ENCODE measurements at places on chromosomes 5 and 9.

DNA sequence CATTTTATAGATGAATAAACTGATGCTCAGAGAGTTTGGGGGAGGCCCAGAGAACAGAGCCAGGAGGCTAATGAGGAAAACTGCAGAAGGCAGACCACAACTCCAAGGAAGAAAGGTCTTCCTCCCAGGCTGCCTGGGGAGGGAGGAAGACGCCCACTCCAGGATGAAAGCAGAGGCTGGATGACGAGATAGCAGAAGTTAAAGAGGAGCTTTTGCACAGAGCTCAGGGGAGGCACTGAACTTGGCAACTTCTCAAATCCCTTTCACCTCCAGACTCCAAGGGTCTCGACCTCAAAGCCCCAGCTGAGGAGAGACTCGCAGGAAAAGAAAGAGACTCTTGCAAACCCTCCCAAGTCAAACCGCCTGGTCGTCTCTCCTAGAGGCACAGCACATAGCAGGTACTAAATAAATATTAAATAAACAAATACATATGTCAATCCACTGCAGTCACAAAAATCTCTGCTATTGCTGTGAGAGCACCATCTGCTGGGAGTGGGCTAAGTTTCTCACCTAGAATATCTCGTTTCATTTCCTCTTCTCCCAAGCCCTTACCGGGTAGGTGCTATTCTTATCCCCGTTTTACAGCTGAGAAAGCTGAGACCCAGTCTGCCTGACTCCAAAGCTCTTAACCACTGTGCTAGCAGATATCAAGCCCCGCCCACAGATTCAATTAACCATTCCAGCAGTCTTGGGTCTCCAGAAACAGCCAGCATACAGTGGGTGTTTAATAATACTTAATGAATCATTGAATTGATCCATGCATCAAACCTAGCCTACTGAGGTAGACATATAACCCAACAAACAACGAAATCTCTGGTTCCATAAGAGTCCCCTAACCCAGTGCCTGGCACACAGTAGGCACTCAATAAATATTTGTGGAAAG lies 97.8 kb upstream of the HAND1 start:
- no peak for DNase-seq

GRCh38 chr9:74496819-74497747 lies at the start of gene RORB:
RORB (plus strand) TSS chr9:74497335; CDS start chr9:74497977, 642 bp downstream.
- DNase-seq: peak; percentile 65

DNA sequence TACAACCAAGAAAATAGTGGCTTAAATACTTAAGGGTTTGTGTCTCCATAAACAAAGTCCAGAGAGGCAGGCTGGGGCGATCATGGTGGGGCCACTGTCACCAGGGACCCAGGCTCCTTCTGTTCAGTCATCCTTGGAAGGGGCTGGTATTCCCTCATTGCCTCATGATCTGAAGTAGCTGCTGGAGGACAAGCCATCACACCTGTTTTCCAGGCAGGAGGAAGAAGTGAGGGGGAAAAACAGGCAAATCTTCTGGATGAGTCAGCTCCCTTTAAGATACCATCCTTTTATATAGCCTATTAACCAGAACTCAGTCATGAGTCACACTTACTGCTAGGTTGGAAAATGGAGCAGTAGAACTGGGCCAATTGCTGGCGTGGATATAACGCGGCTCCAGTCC lies 92.3 kb downstream of the DAP start:
- DNase-seq: no peak

DNA sequence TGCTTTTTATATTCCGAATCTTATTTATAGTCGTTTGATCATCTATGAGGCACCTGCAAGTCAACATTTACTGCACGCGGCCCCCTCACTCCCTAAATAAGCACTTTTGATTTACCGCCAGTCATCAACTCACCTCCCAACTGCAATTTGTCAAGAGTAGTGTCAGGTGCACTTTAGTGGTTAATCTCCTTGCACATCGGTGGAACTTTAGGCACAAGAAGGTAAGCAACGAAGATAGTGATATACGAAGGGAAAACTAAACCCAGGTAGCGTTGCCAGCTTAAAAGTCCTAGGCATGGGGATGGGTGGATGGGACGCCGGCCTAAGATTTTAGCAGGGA lies 513 bp upstream of the RNF180 start:
- DNase-seq: no peak

DNA sequence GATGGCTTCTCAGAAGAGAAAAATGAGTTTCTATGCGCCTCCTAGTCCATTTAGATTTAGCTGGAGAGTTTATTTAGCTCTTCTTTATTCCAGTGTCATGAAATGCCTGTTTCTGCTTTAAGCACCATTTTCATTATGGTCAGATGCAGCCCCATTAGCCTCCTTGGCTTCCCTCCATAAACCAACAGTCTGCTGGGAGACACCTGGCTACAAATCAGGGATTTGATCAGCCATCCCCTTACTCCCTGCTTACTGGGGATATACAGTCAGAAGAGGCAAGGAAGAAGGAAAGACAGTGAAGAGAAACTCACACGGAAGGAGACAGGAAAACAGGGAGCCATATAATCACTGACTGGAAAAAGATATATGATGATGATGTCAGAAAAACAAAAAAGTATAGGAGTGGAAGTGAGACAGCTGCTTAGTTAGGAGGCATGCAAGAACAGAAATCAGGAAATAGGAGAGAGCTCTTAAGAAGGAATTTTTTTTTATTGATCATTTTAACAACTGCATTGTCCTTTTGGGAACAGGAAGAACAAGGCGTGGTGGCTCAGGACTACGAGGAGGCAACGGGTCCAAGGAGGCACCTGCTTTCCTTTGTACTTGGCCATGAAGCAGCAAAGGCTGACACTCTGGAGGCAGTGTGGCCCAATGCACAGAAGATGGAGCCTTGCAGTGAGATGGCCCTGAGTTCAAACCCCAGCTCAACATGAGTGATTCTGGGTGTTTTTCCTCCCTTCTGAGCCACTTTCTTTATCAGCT lies 56.1 kb downstream of the MED27 start:
- DNase-seq: no peak

DNA sequence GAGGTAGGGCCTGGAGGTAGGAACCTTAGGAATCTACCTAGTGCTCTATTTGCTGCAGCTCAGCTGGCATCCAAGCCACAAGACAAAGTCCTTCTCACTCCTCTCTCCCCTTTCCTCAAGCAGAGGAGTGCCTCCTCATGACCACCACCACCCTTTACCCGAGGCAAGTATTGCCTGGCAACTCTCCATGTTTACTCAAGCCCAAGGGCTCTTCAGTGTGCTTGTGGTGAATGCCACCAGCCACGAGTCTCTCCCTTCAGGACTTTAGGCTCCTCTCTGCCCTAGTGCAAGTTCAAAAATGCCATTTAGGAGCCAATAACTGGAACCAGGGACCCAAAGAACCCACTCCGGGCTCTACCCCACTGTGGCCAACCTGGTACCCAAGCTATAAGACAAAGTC lies 514.5 kb upstream of the RGMB start:
- DNase-seq: no peak

GRCh38 chr9:115240676-115241075 lies 122.7 kb upstream of the TNC start:
- DNase-seq: no peak

GRCh38 chr5:61313960-61314681 lies 17.9 kb upstream of the ZSWIM6 start:
- DNase-seq: no peak

DNA sequence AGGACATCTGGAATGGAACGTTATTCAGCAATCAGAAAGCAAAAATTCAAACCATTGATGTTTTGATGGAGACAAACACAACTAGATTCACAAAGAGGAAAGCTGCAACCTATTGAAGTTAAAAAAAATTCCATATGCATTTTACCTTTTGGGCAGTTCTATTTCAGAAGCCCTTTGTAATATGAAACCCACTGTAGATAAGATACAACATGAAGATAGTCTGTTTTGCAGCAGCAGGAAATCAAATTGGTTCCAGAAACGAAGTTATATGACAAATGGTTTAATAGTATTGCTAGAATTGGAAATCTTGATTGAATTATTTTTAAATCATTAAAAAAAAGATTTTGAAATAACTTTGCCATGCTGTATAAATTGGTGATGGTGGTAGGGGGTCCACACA lies 872 bp downstream of the LIX1 start:
- DNase-seq: no peak

GRCh38 chr5:158413122-158413680 lies 554.3 kb upstream of the CLINT1 start:
- no peak for DNase-seq

- DNase-seq: no peak
Observed at GRCh38 chr9:2120926-2121689, 106.0 kb downstream of the SMARCA2 start.

DNA sequence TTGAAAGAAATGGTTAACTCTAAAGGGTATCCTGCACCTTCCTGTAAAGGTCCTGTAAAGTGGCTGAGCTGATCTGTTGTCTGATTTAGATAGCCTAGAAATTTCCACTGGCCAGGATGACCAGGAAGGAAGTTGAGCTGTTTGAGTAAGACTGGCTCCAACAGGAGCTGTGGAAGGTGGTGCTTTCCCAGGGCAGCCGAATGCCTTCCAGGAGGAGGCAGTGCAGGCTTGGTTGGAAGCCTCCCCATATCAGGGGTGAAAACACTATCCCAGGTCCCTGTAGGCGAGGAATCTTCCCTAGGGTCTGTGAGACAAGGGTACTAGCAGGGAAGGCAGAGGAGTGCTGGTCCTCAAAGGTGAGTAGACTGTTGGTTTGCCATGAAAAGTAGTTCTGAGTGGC lies 98.4 kb downstream of the LIX1 start:
- no peak for DNase-seq

DNA sequence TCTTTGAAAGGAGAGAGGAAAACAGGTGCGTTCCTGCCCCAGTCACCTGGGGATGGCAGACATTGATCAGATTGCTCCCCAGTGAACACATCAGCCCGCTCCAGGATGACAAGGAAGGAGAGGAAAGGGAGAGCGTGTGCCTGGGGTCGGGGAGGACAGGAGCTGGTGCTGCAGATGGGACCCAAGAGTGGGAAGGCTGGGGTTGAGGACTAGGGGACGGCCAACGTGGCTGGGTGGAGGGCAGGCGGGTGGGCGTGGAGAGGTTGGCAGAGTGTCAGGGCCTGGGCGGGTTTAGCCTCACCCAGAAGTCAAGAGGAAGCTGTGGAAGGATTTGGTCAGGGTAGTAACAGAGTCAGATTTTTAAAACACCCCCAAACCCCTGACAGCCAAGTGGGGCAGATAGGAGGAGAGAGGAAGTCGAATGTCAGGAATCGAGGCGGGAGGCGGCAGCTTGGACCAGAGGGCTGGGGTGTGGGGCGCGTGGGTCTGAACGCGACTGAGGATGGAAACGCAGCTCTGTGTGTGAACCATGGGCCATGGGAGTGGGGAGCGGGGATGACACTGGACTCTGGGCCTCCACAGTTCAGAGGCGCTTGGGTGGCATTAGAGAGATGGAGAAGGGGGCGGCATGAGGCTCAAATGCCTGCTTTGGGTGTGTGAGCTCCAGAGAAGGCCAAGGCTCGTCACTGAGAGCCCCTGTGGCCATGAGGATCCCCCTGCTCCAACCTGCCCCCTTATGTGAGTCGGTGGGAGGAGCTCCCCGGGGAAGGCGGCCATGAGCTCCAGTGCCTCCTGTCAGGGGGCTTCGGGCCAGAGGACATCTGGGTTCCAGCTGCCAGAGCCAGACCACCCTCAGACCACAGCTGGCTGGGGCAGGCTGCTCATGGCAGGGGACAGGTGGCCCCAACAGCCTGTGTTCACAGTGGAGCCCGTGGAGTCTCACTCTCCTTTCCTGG lies 24.6 kb downstream of the LAMC3 start:
- no peak for DNase-seq

DNA sequence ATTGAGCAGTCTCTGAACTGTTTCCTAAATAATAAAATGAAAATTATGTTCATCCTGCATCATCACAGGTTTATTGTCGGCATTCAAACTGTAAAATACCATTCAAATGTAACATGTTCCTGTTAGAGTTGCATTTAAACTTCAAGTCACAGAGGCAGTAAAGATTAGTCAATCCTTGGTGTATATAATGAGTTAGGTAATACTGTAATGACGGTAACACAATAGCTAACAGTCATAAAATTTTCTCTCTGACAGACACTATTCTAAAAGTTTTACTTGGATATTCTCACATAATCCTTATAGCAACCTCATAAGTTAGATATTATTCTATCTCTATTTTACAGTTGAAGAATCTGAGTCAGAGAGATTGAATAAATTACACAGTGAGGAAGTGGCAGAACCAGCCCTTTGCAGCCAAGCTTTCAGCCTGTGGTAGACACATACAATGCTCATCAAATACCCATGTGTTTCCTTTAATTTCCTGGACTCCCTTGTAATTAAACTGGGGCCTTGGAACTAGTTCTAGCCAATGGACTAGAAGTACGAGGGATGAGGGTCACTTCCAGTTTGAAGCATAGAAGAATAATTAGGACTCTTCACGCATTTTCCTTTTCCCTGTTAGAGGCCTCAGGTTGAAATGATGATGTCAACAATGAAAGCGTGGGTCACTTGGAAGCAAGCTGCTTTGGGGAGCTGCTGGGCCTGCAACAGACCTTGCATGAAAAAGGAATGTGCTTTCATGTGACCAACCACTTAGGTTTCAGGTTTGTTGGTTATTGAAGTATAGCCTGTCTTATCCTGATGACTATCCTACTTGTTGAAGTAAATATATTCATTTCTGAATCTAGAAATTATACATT lies 12.3 kb upstream of the CAST start:
- no peak for DNase-seq

DNA sequence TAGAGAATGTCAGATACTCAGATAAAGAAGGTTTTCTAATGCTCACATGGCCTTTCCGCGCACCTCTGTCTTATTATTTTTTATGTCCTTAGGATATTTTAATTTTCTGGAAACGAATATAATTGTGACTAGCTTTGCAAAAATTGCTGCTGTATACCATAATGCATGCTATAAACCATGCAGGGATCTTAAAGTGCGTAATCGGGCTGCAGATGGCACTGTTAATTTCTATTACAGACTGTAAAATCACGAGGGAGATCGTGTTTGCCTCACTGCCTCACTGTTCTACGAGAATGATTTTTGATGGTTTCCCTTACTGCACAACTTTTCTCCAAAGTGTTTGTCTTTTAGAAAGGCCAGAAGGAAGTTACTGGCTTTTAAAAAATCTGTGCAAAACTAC lies 356.1 kb downstream of the TUSC1 start:
- DNase-seq: no peak

DNA sequence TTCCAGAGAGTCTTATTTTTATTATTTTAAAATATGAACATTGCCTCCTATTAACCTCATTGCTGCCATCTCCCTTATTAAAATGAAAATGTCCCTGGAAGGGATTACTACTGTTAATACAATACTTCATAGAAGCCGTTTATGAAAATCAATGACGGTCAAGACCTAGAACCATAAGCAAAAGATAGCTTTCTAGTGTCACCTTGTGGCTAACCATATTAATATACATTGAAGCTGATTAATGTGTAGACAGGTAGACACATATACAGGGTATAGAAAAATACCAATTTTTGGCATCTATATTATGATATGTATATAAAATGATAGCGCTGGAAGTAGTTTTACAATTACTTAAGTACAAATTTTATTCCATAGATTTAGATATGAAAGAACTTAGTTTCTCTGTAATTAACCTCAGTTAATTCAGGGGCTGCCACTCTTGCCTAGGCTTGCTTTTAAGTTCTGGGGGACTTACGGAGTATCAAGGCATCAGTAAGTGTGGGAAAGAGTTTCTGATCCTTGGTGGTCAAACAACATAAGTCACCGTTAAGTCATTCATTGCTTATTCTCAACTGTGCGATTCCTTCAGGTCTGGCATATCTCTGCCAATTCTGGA lies 2.5 kb upstream of the YTHDC2 start:
- no peak for DNase-seq

- DNase-seq: no peak
Observed at GRCh38 chr5:42878041-42878440, 66.3 kb upstream of the SELENOP start.

GRCh38 chr5:53373451-53374158 lies 106.8 kb upstream of the FST start:
- DNase-seq: no peak

- no peak for DNase-seq
Observed at GRCh38 chr5:59716966-59717500, 176.5 kb downstream of the PDE4D start.
